CD4-positive, alpha-beta memory T cell (primary cell): ENCODE measurements at places on chromosomes 1 and 21.

GRCh38 chr1:18278946-18279345, 171.3 kb downstream of the IGSF21 start:
- no peak for DNase-seq

DNA sequence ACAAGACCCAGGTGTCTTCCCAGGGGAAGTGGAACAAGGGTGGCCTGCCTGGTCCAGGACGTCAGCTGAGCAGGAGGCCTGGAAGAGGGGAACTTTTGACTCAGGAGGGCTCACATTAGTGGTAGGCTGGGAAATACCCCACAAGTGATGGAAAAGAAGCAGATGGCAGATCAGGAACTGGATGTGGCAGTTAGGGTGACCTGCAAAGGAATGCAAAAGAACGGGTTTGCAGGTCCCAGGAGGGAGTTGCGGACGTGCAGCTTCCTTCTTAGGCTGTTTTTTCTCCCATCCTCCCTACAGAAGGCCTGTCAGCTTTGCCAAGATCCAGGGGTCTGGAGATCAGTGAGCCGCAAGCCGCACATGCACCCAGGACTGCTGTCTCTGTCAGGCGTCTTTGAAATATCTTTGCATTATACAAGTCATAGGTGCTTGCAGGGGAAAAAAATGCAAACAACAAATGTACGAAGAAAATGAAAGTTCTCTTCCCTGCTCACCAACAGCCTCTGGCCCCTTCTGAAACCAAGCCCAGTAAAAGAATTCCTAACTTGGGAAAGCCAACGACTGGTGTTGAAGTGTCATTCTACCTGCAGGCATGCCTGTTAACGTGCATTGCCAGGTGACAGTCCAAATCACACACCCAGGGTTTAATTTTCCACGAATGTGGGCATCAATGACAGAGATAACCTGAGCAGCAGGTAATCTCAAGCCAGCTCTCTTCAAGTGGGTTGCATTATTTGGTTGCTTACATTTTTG, 34.4 kb downstream of the NENF start:
- no peak for DNase-seq

- DNase-seq = no peak
Observed at GRCh38 chr1:227335242-227336020, 17.1 kb upstream of the CDC42BPA start.

- DNase-seq = no peak
Observed at GRCh38 chr1:30106125-30106524, 617.3 kb downstream of the MATN1 start.

DNA sequence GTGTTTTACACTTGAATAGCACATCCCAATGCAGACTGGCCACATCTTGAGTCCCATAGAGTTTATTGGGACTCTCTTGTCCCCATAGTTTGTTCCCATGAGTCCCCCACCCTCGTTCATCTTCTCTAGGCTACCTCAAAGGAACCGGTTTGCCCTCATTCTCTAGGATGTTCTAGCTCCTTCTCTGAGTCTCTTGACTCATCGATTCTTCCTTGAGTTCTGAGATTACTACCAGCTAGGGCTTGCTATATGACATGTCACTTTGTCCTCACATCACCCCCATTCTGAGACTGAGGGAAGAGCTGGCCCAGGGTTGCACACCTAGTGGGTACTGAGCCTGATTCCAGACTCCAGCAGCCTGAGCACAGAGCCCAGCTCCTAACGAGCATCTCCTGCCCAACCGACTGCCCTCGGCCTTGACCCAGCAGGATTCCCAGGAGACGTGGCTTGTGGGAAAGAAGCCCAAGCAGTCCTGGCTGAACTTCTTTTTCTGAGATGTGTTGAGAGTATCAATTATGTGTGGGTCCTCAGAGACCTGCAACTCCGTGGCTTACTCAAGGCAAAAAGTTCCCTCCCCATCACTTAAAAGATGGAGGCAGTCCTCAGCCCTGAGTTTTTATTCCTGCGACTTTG, 42.0 kb downstream of the TMEM51 start:
- no peak for DNase-seq

DNA sequence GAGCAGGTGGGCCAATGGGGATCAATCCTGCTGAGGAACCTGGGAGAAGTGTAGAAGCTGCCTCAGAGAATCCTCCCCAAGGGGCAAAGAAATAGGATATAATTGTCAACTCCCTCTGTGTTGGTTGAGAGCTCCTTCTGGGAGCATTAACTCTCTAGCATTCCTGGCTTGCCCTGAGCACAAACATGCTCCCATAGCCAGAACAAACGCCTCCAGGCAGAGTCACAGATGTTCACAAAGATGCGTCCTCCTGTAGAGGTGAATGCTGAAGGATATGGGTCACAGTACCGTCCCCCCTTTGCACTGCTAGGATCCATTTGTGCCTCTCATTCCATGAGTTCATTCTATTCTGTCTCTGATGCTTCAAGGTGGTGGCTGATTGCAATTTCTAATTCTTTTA, 9.6 kb upstream of the BCAN start:
- no peak for DNase-seq

- DNase-seq = no peak
Observed at GRCh38 chr21:15079269-15079668, 14.5 kb upstream of the NRIP1 start.

GRCh38 chr1:113677250-113678158, 81.8 kb downstream of the PHTF1 start:
- DNase-seq = peak; percentile 27

- DNase-seq = no peak
Observed at GRCh38 chr1:231584117-231584516, 42.5 kb upstream of the DISC1 start.

GRCh38 chr1:46179138-46180081, 3.1 kb upstream of the P3R3URF start:
- peak; percentile 62 for DNase-seq

- no peak for DNase-seq
Observed at GRCh38 chr1:31152181-31152795, 86.8 kb upstream of the PUM1 start.
